ENCODE measurements at places on chromosomes 1 and 21.
A peak's percentile ranks its signal among the peaks of the same experiment; 100 is the strongest.

- DNase-seq, result no peak
Observed at GRCh38 chr1:12204140-12204539, 25.7 kb upstream of the VPS13D start.

DNA sequence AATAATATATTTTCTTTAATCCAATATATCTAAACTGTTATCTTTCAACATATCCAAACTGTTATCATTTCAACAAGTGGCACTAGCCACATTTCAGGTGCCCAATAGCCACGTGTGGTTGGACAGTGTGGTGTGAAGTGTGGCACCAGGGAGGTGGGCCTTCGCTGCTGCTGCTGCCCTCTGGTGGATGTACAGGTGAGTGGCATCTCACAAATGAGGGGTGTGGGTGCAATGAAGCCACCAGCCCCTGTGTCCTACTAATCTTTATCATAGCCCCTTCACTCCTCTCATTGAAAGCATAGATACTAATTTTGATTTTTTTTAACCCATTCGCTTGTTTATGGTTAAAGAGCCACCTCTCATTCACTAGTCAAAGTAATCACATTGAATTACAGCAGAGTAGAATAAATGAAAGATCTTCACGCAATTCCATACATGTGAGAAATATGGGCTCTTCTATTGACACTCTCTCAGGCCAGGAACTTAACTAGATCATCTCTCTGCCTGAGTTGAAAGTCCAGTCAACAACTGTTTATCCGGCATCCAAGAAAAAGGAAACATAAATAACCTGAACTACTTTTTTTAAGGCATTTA, 499.2 kb downstream of the OMA1 start:
- peak; percentile 69 for DNase-seq

DNA sequence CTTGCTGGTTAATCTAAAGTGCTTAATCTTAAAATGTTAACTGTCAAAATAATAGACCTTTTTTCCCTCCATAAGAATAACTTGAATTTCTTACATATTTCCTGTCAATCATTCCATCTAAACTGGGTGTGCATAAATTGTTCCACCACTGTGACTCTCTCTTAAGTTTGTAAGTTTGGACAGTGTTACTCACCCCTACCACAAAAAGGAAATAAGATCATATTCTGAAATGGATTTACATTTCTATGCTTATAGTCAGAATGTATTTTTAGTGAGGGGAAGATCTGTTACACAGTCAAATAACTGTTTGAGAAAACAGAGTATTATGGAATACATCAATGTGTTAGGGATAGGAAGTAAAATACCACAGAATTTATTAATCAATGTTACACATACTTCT, 109.6 kb upstream of the DPYD start:
- no peak for DNase-seq

DNA sequence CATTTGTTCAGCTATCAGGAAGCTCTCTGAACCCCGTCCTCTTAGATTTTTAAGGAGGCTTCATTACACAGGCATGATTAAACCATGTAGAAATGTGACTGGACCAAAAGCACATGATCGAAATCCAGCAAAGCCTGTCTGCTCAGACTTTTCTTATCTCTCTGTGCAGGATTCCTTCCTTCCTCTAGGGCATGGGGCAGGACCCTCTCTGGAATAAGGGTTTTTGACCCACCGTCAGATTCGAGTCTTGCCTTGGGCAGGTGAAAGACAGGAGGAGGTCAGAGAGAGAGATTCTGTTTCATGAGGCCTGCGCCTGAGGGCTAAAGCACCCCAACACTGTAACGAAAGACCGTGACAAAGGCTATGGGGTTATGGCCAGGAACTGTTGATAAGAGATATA, 136.8 kb downstream of the RHOU start:
- DNase-seq, result no peak

DNA sequence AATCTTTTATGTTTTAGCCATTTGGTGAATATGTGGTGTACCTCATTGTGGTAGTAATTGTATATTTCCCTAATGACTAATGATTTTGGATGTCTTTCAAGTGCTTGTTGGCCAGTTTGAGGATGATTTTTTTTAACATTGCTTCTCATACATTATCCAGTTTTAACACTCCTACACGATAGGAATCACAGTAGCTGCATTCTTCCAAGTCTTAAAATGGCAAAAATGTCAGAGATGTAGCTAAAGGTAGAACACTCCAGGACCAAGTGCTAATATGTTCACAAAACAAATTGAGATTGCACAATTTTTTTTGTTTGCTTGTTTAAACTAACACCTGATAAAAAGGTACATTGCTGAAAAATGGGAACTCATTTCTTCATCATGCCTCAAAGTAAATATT, 11.7 kb downstream of the USP25 start:
- DNase-seq, result peak; percentile 20

DNA sequence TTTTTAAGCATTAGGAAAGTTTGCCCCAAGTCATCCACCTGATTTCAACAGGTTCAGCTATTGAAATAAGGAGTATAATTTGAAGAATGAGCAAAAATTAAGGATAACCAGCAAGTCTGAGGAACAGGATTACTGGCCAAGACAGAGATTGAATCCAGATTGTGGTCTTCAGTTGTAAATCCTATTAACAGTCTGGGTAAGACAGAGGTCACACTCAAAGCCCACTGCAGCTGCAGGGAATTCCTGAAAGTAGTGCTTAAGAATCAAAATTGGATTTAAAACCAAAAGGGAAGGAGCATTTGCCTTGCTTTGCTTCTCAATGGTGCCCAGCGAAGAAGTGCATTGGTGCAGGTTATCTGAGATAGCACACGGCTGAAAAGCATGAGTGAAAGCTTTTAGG, 6.4 kb upstream of the LORICRIN start:
- no peak for DNase-seq

GRCh38 chr1:158685085-158685484, 1.4 kb downstream of the SPTA1 start:
- no peak for DNase-seq

DNA sequence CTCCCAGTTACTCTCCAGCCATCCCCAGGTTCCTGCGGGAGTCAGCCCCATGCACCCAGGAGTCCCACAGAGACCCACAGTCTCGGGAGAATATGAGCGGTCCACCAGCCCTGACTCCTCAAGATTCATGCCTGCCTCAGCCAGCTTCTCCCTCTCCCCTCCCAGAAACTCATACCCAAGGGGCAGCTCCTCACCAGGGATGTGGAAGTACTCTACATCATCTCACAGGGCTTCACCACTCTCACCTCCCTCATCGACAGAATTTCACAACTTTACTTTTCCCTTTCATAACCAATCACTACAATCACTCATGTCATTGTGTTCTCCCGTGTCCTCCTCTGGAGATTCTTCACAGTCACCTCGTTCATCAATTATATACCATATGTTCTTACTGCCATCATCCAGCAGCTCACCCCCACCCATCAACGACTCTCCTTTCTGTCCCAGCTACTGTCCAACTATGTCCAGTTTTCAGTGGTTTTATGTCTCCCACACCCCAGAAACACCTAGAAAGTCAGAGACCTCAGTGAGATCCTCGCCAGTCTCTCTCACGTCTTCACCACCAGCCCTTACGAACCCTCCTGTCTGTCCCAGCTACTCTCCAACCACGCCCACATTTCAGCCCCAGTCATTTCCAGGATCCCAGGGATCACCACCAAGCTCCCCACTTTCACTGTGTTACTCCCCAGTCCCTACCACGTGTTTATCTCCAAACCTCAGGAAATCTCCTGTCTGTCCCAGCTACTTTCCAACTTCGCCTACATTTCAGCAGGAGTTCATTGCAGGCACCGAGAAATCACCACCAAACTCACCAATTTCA, 1530.1 kb upstream of the TPTE start:
- peak; percentile 13 for DNase-seq

- DNase-seq, result no peak
Observed at GRCh38 chr1:214702556-214702955, 99.6 kb downstream of the CENPF start.

- no peak for DNase-seq
Observed at GRCh38 chr21:44067011-44067839, 40.0 kb upstream of the PWP2 start.

- DNase-seq, result no peak
Observed at GRCh38 chr1:232183802-232184201, 446.1 kb downstream of the SIPA1L2 start.

DNA sequence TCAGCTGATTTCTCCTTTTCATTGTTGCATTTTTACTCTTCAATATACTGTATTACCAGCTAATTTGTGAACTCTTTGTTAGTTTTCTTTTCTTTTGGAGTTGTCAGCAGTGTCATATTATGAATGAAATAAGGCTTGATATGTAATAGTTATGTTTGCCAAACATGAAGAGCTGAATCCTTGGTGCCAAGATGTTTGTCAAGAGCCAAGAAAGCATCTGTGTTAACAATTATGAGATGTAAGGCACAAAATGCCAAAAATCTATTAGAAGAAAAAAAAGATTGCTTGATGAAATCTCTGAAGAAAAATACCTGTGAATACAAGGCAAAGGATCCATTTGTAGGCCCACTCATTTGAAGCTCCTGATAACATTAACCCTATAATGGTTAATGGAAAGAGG, 48.4 kb upstream of the RNPC3 start:
- no peak for DNase-seq

- peak; percentile 75 for DNase-seq
Observed at GRCh38 chr21:38325731-38326420, 69.1 kb downstream of the KCNJ15 start.

DNA sequence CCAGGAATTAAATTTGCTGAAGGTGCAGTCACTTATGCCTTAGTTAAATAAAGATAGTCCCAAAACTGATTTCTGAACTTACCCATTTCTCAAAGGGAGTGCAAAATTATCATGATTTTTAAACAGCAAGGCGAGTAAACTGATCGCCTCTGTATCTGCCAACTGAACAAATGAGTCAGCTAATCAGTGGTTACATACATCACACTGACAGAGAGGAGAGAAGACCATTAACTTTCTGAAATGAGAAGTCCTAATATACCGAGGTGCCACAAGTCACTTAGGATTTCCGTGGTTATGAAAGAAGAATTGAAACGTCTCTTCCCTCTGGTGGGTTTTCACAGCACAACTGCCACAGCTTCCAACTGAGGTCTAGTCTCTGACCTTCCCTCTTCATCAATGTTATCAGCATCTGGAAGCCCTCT, 400.7 kb downstream of the SMYD3 start:
- no peak for DNase-seq

GRCh38 chr1:199946305-199947155, 81.0 kb upstream of the NR5A2 start:
- DNase-seq, result no peak

DNA sequence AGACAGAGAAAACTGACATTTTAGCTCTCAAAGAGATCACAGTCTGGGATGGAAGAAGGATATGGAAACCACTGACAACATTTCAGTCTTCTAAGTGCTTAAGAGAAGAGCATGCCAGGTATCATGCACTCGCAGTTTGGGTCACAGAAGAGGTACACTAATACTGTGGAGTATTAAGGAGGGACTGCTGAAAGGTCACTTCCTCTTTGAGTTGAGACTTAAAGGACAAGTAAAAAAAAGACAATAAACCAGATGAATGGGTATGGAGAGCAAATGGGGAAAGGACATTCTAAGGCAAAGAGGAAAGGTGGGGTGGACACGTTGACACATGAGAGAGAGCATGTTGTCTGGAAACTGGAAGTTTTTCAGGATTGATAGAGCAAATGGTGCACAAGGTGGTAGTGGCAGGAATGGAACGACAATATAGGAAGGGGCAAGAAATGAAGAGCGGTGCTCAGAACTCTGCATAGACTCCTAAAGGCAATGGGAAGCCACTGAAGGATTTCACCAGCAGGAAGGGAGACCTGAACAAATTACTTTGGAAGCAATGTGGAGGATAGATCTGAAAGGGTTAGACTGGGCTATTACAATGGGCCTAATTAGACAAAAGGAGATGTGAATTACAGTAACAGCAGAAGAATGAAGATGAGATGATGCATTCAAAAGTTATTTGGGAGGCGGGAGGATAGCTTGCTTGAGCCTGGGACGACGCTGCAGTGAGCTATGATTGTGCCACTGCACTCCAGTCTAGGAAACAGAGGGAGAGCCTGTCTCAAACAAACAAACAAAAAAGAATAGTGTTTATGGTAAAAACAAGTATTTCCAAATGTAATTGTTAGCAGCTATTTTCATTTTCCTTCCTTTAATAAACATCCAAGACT, 11.1 kb downstream of the DIPK1A start:
- peak; percentile 64 for DNase-seq

- DNase-seq, result no peak
Observed at GRCh38 chr21:42216726-42217572, 2.0 kb upstream of the ABCG1 start.

GRCh38 chr1:23437355-23437664, 12.8 kb upstream of the TCEA3 start:
- DNase-seq, result no peak

- DNase-seq, result peak; percentile 10
Observed at GRCh38 chr1:77605246-77606026, 77.0 kb downstream of the ZZZ3 start.

- DNase-seq, result no peak
Observed at GRCh38 chr21:18142655-18143054, 102.0 kb upstream of the CHODL start.

DNA sequence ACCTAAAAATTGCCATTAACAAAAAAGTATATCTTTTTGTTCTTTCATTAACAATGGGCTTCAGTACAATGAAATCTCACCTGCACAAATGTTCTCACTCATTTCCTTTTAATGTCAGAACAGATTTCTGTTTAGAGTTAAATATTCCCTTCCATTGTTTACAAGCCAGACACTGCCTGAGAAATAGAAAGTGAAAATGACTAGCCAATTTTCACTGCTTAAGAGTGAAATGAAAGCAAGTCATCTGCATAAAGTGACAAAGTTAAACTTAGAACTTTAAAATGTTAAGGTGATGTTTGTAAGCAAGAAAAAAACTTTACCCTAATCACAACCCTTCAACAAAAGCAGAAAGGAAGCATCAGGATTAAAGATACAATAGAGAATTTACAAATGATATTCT, 27.5 kb downstream of the COA6 start:
- DNase-seq, result no peak

- peak; percentile 91 for DNase-seq
Observed at GRCh38 chr1:230113593-230114236, 46.7 kb downstream of the GALNT2 start.

GRCh38 chr1:106289265-106289928, 767.1 kb upstream of the PRMT6 start:
- DNase-seq, result no peak

- DNase-seq, result peak; percentile 11
Observed at GRCh38 chr1:51819810-51820209, 58.7 kb downstream of the NRDC start.

DNA sequence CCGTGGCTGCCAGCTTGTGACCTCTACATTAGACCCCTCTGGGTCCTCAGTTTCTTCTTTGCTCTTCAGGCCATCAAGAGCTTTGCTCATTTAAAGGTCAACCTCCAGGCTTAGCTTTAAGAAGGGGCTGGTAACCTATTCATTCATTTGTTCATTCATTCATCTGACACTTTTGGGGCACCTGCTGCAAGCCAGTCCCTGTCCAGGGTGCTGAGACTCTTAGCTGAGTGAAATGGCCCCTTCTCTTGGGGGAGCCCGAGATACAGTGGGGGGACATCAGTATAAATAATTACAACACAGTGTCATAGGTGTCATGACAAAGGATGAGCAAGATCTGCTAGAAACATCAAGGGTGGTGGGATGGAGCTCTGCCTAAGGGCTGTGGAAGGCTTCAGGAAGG, 10.5 kb upstream of the TTC4 start:
- DNase-seq, result no peak
